PC-9 (cell line): ENCODE measurements at places on chromosomes 1 and 21. TPM values are rescaled to one million over a fixed set of nuclear protein-coding genes. Genes with fewer than 3 reads are reported as not detected.

GRCh38 chr21:34867785-34868184, 181.3 kb downstream of the RUNX1 start:
- DNase-seq, result no peak

GRCh38 chr1:216422821-216423520, at the start of gene USH2A:
USH2A (minus strand) TSS chr1:216423448; CDS start chr1:216422336, 1,112 bp downstream.
- no peak for DNase-seq

Gene SLFNL1
- 0.35 and 0.41 TPM in 2 replicates for total RNA-seq

DNA sequence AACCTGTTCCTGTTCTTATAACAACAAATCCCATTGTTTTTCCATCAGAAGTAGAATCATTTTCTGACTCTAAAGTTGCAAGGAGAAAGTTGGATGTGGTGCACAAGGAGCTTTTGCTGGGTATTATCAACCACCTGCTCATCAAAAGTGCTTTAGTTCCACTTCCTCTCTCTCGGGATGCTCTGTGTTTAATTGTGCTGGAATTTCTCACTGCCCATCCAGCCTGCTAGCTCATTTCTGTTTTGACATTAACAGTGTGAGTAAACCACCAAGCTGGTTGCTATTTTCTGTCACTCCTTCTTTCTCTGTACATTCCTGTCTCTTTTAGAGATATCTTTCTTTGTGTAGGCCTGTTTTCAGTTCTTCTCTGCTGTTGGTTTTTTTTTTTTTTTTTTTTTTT, 6.0 kb downstream of the KDM4A start:
- DNase-seq, result no peak
